ENCODE measurements at places on chromosomes 13 and 19.

DNA sequence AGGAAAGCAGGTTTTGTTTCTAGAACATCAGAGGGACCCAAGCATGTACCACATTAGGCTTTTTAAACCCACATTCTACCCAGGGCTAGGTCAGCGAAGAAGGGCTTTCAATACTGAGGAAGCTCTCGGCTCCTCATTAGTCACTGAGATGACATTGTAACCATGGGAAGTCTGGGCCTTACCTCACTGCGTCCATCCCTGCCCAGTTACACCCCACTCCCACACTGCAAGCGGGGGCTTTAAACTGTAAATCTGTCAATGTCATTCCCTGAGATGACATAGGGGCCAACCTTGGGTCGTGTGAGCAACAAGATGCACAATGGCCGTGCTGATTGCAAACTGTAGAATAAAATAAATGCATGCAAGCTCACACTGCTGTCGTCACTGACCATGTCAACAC is 21.7 kb upstream of the TFDP1 start:
- no peak for DNase-seq

DNA sequence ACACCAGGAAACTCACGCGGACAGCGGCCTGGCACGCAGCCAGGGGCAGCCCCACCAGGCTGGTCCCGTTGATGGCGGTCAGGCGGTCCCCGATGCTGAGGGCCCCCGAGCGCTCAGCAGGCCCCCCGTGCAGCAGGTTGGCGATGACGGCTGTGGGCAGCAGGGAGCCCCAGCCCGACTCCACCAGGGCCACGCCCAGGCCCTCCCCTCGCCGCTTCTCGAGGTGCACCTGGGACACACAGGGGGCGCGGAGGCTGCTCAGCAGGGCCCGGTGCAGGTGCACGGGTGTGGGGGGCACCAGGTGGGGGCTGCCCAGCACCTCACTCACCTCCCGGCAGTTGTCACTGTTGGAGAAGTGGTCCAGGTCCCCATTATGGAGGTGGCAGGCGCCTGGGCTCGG is 9.0 kb downstream of the APBA3 start:
- no peak for DNase-seq

DNA sequence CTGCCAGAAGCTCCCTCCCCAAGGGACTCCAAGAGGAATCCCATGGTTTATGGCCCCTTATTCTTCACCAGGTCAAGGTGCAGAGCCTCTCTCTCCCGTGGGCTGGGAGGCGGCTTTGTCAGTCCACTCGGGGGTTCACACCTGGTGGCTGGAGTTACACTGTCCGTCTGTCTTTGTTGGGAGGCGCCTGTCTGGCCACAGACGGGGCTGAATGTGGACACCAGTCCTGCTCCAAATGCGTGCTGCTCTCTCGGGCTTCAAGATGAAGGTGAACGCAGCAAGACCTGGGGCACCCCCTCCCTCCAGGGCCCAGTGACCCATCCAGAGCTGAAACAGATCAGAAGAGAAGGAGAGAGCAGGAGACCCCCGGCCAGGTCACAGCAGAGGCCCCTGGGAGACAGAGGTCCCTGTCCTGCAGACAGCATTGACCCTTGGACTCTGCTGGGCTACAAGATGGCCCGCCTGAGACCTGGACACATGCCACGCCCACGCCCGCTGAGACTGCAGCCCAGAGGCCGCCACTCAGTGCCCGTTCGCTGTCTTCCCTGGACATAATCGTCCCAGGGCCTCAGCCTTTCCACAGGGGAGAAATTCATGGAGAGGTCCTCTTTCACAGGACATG is 29.9 kb upstream of the TUBGCP3 start:
- no peak for DNase-seq

DNA sequence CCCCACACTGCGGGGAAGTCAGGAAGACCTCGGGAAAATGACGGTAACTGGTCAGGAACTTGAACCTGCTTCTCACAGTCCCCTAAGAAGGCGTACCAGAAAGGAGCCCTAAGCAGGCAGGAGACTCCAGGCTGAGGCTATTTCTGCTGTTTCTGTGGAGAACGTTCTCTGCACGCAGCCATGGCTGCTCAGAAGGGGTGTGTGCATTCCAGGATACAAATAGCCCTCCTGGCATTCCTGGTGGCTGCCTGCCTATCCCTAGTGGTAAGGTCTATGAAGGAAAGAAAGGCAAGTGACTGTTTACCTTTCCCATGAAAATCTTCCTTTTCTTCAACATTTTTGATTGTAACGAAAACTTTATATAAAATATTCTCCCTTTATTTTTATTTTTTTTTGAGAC is 2.5 kb downstream of the SGCG start:
- no peak for DNase-seq

GRCh38 chr19:3196064-3196932 is 10.6 kb downstream of the NCLN start:
- DNase-seq = no peak

DNA sequence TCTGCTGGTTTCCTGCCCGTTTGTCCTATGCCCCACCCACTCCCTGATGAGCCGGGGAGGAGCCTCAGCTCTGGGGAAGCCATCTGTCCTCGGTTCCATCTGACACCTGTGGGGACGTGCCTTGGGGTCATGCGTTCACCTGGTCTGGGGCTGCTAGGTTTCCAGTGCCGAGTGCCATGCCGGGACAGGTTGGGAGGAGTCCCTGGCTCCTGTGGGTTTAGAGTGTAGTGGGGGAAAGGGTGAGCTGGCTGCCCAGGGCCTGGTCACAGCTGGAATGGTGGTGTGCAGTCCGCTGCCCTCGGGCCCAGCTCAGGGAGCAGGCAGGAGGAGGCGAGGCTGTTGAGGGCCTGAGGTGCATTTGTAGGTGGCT is 2.5 kb downstream of the KDM4B start:
- no peak for DNase-seq

DNA sequence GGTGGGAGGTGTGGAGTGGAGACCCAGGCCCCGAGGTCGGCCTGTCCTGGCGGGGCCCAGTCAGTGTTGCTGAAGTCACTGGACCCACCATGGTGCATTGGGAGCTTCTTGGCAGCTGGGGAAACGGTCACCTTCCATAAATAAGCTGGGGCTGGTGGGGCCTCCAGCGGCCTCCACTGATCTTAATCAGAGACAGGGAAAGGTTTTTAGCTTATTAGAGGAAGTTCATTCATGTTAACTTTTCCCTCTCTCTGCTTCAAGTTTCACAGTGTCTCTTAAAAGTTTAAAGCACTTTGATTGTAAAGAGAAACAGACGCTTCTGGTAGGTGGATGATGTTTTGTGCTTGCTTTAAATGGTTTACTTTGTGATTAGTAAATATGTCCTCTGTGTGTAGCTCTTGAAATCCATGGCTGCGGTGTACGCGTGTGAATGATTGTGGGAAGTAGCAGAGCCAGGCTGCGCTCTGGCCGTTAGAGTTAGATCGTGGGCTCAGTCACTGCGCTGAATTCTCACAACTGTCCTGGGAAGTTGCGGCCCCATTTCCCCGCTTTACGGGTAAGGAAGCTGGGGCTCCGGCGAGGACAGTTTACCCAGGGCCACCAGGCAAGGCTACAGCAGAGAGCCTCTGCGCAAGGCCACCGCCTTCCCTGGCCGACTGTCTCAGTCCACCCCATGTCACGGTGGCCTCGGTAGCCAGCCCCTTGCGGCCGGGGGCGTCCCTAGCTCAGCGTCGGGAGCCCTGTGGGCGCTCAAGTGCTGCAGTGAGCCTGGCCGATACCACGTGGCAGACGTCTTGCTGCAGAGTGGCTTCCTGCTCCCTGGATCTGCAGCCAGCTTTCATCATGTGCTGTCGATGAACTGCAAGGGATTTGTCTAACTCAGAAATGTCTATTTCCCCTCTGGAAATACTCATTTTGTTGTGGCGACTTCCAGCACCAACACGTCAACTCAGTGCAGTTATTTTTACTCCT is 16.5 kb upstream of the NDUFS7 start:
- DNase-seq = no peak

GRCh38 chr19:5949792-5950305 is 28.1 kb downstream of the RANBP3 start:
- DNase-seq = no peak

DNA sequence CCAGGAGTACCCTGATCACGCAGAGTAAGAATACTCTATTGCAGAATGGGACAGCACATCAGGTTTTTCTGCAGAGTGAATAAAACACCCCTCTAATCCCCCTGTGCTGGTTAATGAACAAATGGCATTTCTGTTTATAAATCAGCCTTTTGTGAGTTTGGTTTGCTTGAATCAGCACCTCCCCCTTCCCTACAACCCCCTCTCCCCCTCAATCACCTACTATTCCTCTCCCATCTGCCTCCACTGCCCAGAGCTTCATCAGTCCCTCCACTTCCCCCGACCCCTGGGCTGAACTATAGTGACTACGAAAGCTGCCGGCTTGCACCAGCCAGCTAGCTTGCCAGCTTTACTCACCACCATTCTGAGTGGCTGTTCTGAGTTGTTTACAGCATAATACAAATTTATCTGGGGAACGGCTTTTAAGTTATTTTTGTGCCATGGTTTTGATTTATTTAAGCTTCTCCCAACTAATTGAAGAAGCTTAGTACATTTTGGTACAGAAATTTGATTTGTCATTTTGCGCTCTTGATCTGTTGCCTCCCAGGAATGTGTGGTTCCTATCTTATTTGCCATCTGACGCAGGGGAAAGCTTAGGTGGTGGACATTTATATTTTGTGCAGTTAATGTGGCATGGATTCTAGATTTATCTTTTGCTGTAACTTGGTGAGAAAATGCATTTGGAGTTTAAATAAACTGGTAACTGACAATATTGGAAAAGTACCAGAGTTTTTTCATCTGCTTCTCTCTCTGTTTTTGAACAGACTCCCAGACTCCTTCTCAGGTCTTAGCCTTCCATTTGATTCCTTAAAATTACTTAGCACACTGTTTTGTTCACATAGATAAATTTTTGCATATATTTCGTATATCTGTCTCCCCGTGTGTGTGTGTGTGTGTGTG is 41.7 kb upstream of the WDFY2 start:
- no peak for DNase-seq

DNA sequence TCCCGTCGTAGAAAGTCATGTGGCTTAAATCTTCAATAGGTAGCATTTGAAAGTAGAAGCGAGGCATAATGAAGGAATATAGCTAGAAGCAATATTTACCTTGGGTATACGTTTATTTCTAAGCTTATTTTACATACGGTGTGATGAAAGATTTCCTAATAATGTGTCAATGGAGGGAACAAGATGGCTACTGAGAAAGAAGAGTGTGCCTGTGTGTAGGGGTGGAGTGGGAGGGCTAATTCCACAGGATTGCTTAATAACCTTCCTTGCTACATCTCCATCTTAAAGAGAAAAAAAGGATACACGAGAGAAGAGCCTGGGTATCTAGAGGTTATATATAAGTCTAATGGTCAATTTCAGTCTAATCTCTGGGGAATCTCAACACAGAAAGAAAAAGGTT is 2.0 kb downstream of the SPART start:
- DNase-seq = no peak

GRCh38 chr19:56995303-56995702 is 124.5 kb upstream of the USP29 start:
- no peak for DNase-seq

DNA sequence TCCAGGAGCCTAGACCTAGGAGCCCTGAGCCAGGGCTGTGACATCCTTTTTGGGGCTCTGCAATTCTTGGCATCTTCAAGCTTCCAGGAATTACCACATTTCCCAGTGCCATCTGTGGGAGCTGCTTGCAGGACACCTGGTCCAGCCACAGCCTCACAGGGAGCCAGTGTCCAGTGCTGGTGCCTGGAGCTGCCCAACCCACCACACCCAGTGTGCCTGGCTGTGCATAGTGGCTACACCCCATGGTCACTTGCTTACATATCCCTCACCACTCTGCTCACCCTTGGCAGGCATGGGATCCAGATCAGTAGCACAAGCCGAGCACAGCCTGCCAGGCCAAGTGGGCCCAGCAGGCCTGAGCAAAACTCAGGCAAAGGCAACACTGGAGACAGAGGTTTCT is 2151.4 kb upstream of the PCDH20 start:
- no peak for DNase-seq

DNA sequence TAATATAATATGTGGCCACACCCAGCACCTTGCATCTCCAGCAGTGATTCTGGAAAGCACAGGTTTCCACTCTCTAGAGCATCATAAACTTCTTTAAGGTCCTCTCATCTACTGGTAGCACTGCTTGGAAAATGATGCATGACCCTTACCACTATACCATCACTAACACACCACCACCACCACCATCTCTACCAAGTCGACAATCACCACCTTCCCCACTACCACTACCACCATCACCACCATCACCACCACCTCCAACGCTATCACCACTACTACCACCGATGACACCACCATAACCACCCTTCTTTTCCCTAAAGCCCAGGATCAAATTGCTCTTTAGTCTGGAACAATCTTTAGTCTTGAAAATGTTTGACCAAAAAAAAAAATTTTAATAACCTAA is 390.4 kb downstream of the SUCLA2 start:
- DNase-seq = no peak

DNA sequence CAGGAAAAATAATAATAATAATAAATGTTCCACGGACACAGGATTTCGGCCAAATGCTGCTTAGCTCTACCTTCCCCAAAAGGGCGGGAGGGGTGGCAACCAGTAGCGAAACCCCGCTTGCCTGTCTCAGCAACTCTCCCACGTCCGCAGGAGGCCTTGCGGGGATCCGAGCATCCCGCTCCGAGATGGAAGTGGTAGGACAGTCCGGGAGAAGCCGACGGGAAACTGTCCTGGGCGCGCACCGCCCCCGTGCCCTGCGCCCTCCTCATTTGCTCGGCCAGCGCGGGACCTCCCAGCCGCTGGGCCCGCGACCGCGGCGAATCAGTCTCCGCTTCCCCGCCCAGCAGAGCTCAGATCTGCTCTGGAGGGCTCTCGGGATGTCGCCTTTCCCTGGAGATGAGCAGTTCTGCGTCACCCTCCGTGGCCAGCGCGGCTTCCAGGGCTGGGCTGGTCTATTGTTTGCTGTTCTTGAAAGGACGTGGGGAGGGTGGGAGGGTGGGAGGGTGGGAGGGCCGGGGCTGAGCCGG is 48.9 kb upstream of the PABPC3 start:
- no peak for DNase-seq

GRCh38 chr19:2050991-2051772 is at the start of gene MKNK2:
TSS of gene MKNK2 (minus strand) at chr19:2051244. CDS start at chr19:2050851, 393 bp downstream.
- peak; percentile 83 for DNase-seq

DNA sequence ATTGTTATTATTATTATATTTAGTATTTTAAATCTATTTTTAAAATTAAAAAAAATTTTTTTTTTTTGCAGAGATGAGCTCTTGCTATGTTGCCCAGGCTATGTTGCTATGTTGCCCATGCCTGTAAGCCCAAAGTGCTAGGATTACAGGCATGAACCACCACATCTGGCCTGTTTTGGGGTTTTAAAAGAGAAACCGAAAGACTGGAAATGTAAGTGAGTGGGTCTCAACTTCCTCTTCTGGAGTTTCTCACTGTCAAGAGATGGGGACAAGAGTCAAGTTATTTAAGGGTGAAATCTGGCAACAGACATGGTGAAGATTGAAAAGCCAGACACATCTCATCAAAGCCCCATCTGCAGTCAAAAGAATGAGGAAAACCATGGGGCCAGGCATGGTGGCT is 4.2 kb upstream of the OR7G3 start:
- no peak for DNase-seq

DNA sequence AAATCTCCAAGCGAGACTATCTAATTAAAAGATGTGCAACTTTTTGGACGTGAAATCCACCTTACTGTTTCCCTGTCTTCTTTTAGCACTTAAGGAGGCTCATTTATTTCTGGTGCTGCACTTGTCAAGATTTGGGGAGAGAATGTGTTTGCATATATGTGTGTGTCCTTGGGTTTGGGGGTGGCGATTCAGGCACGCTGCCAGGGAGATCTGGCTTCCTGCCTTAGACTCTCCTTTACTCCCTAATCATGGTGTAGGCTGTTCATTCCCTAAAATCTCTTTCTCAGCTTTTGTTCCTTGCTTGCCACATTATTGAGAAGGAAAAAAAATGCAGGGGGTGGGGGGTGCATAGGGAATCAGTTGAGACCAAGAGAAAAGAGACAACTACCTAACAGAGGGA is 271.2 kb downstream of the DCLK1 start:
- no peak for DNase-seq
